ENCODE measurements at places on chromosomes 5 and 9.

DNA sequence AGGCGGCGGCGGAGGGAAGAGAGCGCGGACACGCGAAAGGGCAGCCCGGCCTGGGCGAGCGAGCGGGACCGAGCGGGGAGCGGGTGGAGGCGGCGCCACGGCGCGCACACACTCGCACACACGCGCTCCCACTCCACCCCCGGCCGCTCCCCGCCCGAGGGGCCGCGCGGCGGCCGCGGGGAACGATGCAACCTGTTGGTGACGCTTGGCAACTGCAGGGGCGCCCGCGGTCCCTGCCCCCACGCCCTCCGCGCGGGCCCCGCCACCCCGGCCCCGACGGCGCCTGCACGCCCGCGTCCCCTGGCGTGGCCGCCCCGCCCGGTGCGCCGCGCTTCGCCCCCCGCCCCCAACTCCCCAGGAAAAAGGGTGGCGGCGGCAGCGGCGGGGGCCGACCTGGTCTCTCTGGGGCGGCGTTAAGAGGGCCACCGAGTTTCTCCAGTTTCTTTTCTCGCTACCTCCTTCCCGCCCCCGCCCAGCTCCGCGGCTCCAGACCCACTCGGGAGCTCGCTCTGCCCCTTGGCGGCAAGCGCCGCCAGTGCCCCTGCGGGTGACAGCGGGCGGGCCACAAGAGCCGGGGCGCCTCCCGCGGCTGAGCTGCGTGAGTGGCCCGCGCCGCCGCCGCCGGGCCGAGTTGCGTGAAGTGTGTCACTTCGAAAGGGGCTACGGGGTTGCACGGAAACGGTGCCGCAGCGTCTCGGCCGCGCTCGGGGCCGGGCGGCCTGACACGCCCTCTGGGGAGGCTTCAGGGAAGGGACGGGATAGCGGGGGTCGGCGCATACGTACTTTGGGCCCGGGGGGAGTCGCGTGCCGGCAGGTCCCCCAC lies at the start of gene NR3C1:
TSS of gene NR3C1 (minus strand) at position 94 of the 823 bp plus-strand sequence. CDS start 2,847 bp downstream, outside the sequence.
- DNase-seq, result no peak

DNA sequence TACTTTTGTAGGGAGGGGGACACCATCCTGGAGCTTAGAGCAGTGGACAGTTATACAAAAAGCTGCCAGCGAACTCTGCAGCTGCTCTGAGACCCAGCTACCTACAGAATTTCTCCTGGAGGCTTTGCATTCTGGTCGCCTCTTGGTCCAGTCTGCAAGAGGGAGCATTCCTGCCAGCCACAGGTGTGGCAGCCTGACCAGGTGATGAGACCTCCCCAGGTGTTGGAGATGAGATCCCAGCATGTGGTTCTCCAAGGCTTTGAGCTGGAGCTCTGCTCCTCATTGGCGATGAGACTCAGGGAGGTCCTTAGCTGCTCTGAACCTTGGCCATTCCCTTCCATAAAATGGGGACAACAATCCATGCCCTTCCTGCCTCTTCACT lies 69.3 kb downstream of the RGS3 start:
- no peak for DNase-seq

- DNase-seq, result peak; percentile 52
These were observed 43.3 kb downstream of the SLC28A3 start for GRCh38 chr9:84297162-84297821.

DNA sequence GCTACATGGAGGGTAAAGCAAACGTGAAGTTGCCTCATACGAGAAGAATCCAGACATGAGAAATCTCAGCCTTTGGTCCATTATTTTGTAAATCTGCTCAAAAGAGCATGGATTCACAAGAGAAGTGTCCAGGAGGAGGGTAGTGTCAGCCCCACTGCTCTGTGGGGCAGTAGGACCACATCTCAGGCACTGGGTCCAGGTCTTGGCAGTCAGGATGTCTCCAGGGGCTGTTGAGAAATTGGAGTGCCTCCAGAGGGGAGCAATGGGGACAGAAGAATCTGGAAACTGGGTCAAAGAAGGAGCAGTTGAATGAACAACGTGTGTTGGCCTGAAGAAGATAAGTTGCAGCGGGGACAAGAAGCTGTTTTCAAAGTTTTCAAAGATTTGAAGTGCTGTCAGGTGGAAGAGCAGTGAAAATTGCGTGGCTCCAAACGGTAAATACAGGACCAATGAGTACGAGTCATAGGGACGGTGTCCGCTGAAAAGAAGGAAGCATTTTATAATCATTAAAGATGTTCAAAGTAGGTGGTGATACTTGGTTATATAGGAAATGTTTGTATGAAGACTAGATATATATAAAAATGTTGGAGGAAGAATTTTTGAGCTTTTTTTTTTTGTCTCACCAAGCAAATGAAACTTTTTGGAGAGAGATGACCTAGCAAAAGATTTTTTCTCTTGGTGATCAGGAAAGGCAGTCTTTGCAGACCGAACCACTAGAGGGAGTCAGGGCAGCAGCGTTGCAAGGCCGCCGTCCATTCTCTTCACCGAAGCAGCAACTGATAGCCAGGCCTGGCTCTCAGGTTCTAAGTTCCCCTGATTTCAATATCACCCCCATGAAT lies 57.1 kb upstream of the ZBED3 start:
- DNase-seq, result peak; percentile 7

DNA sequence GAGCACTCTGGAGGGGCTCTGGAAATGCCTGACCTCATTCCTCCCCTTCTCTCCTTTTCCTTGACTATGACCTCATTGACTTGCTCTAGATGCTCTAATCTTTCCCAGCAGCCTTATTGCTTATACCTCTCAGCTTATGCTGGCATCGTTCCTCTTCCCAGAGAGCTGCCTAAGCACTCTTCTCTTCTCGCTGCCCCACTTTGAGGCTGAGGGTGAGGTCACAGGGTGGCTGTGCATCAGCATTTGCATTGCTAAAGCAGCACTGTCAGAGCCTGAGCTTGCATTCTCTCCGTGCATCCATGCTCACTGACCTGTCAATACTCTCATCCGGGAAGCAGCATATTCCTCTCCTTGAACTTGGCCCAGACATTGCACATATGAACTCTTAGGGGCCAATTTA lies 96.4 kb upstream of the NTRK2 start:
- DNase-seq, result no peak

- DNase-seq, result no peak
These were observed 43.3 kb upstream of the NCS1 start for GRCh38 chr9:130128733-130129431.

DNA sequence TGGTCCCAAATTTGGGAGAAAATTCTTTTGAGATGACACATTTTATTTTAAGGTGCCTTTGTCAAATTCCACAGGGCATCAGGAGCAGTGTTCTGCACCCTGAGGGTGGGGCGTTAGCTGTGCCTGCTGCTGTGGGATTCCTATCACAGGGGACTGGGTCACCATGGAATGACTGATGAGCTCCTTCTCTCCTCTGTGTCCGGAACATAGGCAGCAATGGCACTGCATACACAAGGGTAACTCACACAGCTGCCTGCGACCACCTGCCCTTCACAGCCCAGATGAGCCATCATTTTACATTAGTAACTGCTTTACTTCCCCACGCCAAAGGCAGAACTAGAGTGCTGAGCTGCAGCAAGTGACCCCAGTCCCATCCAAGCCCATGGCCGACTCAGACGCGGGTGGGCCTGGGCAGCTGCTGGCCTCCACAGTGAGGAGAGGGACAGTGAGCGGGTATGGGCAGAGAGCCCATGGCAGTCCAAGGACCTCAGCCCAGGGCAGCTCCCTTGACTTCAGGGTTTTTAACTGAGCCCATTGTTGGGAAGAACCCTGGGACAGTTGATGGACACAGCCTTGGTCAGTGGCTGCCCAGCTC lies 93.7 kb downstream of the GADD45G start:
- no peak for DNase-seq

DNA sequence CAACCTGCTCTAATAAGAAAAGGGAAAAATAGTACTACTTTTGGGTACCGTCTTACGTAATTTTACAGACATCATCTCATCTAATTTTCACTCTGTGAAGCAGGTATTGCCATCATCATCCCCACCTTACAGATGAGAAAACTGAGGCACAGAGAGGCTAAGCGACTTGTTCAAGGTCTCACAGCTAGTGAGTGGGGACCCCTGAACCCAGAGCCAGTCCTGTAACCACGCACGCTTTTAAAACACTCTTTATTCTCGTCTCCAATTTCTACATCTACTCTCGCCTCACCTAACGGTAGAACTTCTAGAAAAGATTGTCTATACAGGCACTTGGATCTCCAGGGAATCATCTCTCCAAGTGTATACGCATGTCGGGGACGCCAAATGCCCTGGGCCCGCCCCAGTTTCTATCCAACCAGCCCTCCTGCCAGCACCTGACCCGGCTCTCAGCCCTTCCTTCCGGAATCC lies 1.5 kb upstream of the TRAF1 start:
- no peak for DNase-seq

GRCh38 chr9:135075234-135076142 lies 12.0 kb upstream of the OLFM1 start:
- no peak for DNase-seq

DNA sequence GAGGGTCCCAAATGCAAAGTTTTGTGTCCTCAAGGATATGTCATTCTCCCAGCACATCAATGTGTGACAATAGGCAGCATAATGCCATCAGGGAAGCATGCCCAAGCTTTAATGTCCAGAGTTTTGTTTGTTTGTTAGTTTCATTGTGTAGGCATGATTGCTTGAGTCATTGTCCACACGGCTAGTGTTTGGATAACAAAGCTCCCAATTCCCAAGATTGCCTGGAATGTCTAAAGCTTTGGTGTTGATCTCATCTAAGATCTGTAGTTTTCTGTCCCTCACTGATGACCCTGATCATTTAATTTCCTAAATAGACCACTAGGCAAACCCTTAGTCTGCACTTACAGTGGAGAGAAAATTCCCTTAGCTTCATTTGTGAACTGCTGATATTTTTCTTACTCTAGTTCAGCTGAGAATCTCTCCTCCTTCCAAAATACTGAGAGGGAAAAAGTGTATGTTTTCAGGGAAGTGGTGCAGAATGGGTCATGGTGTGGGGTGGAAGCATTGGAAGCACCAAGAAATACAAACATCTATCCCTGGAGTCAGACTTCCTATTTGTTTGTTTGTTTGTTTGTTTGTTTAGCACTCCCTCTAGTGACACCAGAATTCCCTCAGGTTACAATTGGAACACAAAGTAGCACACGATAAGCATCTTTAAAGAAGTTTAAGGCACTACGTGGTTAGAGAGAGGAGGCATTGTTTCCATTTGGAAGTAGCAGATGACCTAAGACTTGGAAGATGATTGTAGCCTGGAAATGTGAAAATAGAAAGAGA lies 127.1 kb downstream of the PRDM6 start:
- no peak for DNase-seq

- no peak for DNase-seq
These were observed 170.1 kb downstream of the GOLPH3 start for GRCh38 chr5:32003981-32004380.

- DNase-seq, result no peak
These were observed 10.0 kb upstream of the RETREG1 start for GRCh38 chr5:16626696-16627264.

- DNase-seq, result no peak
These were observed 275.0 kb downstream of the NR2F1-AS1 start for GRCh38 chr5:93305984-93306383.

GRCh38 chr5:54753034-54753433 lies 232.4 kb downstream of the ESM1 start:
- no peak for DNase-seq

- no peak for DNase-seq
These were observed 14.5 kb downstream of the FBXW5 start for GRCh38 chr9:136930014-136930413.

- no peak for DNase-seq
These were observed 50.6 kb downstream of the DEPDC1B start for GRCh38 chr5:60649288-60649917.

- no peak for DNase-seq
These were observed 1032.7 kb downstream of the NR2F1-AS1 start for GRCh38 chr5:92548346-92548745.

DNA sequence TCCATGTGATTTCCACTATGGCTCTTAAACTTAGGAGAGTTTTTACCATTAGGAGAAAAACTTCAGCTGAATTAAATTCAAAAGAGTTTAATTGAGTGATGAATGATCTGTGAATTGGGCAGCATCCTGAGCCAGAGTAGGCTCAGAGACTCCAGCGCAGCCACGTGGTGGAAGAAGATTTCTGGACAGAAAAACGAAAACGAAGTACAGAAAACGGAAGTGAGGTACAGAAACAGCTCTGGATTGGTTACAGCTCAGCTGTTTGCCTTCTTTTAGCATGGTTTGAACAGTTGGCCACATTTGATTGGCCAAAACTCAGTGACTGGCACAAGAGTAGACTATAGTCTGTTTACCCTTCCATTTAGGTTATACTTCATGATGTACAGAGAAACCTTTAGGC lies 69.2 kb upstream of the PLPP1 start:
- DNase-seq, result no peak

DNA sequence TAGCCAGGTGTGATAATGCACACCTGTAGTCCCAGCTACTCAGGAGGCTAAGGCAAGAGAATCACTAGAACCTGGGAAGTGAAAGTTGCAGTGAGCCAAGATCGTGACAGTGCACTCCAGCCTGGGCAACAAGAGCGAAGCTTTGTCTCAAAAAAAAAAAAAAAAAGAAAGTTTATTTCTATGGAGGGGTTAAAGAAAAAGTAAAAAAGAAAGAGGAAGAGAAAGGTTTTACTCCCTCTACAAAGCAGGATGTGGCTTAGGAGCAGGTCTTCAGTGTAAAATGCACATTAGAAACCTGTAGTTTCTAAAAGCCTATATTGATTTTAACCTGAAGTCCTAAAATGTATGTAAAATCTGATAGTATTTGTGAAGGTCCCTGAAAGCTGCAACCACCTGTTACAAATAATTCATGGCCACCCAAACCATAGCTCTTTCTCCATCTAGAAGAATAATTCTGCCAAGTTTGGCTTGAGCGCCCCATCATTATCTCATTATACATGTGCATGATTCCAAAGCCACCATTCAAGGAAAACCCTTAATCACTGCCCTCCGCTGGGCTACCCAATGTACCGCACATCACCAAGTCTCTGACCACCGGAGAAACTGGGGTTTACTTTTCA lies 3.4 kb downstream of the FNBP1 start:
- DNase-seq, result no peak

- no peak for DNase-seq
These were observed 219.4 kb downstream of the MSX2 start for GRCh38 chr5:174943785-174944184.

DNA sequence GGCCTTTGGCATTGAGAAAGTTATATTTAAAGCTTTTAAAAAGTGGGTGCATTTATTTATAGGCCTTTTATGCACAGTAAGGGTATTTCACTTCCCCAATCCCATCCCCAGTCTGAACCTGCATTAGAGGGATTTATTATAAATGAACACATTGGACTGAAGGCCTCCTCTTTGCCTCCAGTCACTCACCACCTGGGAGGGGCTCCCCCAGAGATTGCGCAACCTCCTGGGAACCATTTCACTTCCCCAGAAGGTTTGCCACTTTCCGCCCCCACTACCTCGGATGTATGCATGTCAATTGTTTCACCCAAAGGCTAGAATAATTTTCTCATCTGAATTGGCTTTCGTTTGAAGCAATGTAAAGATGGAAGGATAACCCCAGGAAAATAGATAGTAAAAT lies 29.8 kb upstream of the VCAN start:
- no peak for DNase-seq

GRCh38 chr9:1400983-1401382 lies 350.8 kb downstream of the DMRT2 start:
- no peak for DNase-seq

All from HS-27A (cell line).